Immature natural killer cell (primary cell): ENCODE measurements at places on chromosomes 12 and 14. TPM values are rescaled to one million over a fixed set of nuclear protein-coding genes. Genes with fewer than 3 reads are reported as not detected.

DNA sequence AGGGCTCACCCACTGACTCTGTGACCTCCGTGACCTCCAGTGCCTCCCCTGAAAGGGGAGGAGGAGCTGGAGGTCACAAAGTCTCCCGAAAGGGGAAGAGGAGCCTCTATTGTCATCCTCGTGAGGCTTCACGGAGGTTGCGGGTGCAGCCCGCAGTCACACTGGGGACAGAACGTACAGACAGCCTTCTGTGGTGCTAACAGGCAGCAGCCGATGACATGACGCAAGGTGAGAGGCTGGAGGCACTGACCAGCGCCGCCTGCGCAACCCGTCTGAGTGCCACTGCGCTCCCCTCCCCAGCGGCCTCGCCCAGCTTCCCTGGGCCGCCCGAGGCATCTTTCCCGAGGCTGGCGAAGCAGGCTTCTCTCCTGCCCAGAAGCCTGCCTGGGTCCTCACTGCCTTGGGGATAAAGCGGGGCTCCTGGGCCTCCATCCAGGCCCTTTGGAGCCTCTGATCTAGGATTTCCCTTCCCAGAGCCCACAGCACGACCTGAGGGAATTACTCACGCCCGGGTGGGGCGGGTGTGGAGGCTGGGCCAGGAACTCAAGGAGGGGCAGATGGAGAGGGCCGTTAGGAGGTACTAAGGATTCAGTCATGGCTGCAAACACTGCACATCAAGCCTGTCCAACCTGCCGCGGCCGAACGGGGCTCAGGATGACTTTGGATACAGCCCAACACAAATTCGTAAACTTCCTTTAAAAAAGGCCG lies 12.3 kb upstream of the LBHD2 start:
- H3K27ac ChIP-seq, result no peak overlapping the region
- H3K4me1 ChIP-seq, result no peaks in the 10 kb centered on the region
- peaks cover 4% of the 10 kb centered on the region for H3K27me3 ChIP-seq
- no peak for DNase-seq

- H3K27me3 ChIP-seq, result peaks cover 5% of the 10 kb centered on the region
- H3K4me3 ChIP-seq, result no peak overlapping the region
- DNase-seq, result no peak
- peaks cover 26% of the 10 kb centered on the region for H3K4me1 ChIP-seq
- no peaks in the 10 kb centered on the region for H3K36me3 ChIP-seq
These were observed 14.9 kb downstream of the ABCB9 start for GRCh38 chr12:122951406-122951805.

The GLIPR1 gene
- polyA plus RNA-seq, result 229 TPM

- H3K36me3 ChIP-seq, result peaks cover 12% of the 10 kb centered on the region
- H3K4me3 ChIP-seq, result no peak overlapping the region
- H3K27me3 ChIP-seq, result no peaks in the 10 kb centered on the region
These were observed 252.8 kb downstream of the AEBP2 start for GRCh38 chr12:19692091-19692490.
